ENCODE measurements at places on chromosomes 1 and 21. TPM values are rescaled to one million over a fixed set of nuclear protein-coding genes. Genes with fewer than 3 reads are reported as not detected.

DNA sequence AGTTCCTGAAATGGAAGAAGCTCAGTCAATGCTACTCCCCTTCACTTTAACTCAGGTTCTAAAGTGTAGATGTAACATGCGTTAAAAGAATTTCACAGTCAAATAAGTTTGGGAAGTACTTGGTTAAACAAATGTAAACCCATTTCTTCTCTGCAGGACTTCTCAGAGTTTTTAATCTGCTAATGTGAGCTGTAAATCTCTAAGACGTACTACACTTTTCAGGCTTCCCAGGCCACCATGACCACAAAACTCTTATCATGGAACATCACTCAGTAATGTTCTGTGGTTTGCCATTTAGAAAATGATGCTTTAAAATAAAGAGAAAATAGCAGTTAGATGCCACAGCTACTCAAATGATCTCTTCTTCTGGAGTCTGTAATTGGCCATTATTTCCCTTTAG is 104.3 kb downstream of the HHIPL2 start:
- DNase-seq: no peak

GRCh38 chr1:185040408-185040735 is 5.0 kb upstream of the RNF2 start:
- no peak for DNase-seq

DNA sequence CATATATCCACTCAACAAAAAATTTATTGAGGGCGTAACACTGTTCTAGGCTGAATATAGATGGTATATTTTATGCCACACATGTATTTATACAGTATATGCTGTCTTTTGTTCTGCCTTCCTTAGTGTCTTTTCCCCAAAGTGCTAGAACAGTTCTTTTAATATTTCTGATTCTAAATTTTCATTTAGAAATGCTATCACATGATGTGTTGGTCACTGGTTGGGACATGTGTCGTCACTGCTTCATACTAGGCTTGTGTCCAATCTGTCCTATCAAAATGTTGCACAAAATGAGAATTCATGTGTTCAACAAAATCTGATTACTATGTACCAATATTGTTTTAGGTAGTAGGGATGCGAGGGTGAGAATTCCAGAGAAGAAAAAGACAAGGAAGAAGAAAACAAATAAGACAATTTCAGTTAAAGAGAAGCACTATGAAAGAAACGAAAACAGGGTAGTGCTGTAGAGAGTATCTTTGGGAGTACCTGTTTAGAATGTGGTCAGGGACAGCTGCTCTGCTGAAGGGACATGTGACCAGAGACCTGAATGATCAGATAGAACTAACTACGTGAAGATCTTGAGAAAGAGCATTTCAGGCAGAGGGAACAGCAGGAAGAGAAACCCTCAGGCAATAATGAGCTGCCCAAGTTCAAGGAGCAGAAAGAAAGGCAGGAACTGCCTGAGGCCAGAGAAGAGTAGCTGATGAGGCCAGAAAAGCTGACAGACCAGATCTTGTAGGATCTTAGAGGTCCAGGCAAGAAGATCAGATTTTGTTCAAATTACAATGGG is 1.3 kb downstream of the KMO start:
- DNase-seq: no peak

The PATJ gene
- 115 TPM for total RNA-seq

DNA sequence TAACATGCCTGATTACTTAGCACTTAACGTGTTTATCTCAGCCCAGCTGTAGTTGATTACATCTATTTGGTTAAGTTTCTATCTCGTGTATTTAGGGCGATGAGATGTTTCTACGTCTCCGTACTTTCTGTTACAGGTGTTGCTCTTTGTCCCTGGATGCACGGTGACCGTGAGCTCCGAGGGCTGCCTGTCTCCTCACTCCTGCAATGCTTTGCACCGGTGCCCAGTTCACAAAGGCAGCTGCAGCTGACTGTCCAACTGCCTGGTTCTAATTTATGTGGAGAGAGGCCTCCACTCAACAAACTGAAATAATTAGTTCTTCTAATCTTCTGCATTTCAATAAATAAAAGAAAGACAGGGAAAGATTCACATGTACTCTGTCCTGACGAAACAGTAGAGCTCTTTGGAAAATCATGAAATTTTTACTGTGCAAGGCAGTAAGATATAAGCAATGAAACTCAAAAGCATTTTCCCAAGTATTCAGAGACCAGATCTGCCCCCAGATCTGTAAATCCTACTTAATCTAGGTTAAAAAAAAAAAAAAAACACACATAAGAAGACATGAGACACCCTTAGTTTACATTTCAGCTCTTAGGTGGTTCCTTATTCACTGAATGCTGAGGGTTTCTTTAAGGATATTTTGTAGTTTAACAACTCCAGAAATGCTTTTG is 108.2 kb downstream of the TGFBR3 start:
- DNase-seq: no peak

DNA sequence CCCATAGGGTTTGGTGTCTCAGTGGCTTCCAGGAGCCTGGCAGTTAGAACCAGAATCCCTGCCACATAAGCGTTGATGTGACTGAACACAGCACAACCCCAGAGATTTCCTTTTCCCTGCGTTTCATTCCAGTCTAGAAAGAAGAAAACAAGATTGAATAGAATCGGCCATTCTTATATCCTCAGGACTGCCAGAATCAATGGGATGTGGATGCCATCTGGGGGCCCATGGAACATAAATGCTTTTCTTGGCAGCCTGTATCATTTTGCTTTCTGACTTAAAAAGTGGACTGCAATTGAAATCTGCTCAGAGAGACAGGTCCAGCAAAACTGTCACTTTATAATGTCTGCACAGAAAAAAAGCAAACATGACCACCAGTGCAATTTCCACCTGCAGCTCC is 80.3 kb downstream of the DISC1 start:
- no peak for DNase-seq

DNA sequence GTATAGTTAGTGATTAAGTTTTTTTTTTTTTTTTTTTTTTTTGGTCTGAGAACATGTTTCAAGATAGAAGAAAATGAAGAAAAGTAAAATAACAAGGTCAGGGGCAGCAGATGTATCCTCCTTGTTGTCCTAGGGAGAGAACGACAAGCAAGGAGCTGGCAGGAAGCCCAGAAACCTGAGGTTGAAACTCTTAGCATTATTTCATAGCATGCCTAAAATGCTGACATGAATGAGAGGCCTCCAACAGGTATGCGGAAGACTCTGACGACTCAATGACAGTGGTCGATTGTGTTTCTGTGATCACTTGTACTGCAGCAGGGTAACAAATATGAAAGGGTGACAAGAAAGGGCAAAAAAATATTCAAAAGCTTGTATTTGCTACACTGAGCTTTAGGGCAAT is 415.9 kb downstream of the PLA2G4A start:
- DNase-seq: peak; percentile 19

DNA sequence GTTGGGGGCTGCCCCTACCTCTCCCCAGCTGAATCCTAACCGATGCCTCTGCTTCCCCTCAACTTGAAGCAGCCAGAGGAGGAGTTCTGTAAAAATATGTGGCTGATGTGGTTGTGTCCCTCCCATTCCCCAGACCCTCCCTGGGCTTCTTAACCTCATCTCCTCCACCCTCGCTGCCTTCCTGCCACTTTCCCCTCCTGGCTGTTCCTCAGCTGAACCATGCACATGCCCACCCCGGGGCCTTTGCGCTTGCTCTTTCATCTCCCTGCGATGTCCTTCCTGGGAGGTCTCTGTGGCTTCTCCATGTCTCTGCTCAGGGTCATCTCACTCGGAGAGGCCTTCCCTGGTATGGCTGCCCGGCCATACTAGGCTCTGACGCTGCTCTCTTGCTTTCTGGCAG is 8.9 kb downstream of the MIIP start:
- no peak for DNase-seq

- DNase-seq: no peak
Measured at GRCh38 chr1:68795956-68796355, 299.1 kb upstream of the DEPDC1 start.

DNA sequence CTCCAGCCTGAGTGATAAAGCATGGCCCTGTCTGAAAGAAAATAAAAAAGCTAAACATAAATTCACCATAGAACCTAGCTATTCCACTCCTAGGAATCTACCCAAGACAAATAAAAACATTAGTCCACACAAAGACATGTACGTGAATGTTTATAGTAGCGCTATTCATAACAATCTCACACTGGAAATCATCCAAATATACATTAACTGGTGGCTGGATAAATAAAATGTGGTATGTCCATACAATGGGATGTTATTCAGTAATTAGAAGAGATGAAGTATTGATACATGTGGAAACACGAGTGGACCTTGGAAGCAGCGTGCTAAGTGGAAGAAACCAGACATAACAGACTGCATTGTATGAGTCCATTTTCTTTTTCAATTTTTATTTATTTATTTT is 29.7 kb downstream of the RIPPLY3 start:
- no peak for DNase-seq

GRCh38 chr1:19974822-19975416 is 4.5 kb downstream of the PLA2G2A start:
- peak; percentile 73 for DNase-seq

DNA sequence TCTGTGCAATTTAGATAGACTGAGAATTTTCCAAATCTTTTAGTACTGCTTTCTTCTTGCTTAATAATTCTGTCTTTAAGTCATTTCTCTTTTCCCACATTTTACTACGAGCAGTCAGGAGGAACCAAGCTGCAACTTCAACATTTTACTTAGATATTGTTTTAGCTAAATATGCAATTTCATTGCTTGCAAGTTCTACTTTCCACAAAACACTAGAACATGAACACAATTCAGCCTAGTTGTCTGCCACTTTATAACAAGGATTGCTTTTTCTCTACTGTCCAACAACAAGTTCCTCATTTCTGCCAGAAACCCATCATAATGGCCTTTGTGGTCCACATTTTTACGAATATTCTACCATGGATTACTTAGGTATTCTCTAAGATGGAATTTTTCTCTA is 36.6 kb downstream of the SORT1 start:
- no peak for DNase-seq

DNA sequence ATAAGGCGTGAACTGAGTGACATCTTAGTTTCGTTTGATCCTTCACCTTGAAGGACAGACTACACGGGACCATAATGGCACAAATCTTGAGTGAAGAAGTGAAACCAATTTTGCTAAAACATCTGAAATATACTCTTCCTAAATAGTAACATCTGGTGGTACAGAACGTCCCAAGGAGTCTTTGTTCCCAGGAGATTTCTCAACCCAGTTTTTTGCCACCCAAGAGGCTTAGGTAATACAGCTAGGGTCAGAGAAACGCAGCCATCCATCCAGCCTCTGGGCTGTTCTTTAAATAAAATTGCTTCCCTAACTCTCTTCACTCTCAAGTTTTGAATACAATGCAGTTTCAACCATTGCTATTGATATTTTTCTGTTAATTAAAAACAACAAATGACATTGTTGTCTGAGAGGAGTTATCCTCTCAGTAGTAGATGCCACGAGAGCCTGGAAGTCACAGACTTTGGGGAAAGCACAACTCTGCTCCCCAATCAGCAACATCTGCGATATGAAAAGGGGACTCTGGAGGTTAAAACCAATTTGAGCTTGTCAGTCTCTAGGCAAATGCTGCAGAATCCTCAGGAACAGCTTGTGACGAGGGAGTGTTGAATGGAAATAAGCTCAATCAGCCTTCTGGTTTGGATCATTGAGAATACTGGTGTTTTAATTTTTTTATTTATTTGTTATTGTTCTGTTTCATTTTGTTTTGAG is 394.3 kb upstream of the ADGRL2 start:
- DNase-seq: peak; percentile 42

GRCh38 chr1:6233376-6233775 is 2.4 kb downstream of the ICMT start:
- DNase-seq: no peak

- no peak for DNase-seq
Measured at GRCh38 chr1:92764116-92764515, 20.8 kb downstream of the EVI5 start.

- no peak for DNase-seq
Measured at GRCh38 chr1:24142546-24143534, at the start of gene IL22RA1. IL22RA1 (minus strand) TSS chr1:24143140; CDS start chr1:24143082, 58 bp downstream.

The TEDDM1 gene
- total RNA-seq: not detected

DNA sequence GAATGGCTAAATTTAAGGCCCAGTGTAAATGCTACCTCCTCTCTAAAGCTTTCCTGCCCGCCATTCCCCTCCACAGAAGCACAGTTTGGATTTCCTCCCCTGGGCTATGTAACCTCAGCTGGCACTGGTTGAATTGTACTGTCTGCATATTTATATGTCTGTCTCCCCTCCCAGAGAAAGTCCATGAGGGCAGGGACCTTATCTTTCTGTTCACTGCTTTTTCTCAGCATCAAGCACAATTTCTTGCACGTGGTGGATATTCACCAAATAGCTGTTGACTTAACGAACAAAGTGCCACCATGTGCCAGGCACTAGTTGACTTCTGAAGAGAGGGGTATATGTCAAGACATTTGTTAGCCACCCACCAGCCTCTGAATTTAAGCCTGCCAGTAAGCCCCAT is 9.5 kb upstream of the PDIK1L start:
- DNase-seq: no peak

The RAB4A gene
- total RNA-seq: 32.3 TPM

The NPHS2 gene
- total RNA-seq: not detected

DNA sequence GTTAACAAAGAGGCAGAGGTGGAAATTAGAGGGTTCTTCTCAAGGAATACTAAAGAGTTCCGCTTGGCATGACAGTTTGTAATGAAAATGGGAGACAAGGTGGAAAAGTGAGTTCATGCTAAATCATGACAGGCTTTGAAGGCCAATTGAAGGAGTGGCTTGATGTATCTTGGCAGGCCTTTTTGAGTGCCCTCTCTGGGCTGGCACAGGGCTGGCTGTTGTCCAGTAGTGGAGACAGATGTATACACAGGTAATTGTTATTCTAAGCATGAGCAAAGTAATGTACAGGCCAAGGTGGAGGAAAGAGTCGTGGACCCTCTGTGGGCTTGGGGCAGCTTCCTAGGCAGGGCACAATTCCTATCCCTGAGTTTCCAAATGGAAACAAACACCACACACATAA is 196.7 kb upstream of the GALNT2 start:
- no peak for DNase-seq

- DNase-seq: no peak
Measured at GRCh38 chr1:30645807-30646206, 77.6 kb downstream of the MATN1 start.

- no peak for DNase-seq
Measured at GRCh38 chr1:108190686-108191416, 9.3 kb downstream of the SLC25A24 start.

DNA sequence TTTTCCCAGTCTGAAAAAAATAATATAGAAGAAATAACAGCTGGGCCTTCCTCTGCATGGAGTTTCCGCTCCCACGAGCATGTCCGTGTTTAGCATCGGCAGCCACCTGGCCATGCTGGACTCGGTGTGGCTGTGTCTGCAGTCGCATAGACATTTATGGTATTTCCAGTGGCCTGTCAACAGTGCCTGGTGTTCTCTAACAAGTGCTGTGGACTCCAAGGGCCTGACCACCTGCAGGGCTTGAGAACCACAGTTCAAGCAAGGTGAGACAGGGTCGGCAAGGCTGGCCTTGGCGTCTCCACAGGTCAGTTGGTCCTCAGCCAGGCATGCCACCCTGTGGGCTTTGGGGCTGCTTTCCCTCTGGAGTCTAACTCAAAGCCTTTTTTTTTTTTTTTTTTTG is 124.8 kb downstream of the PGBD5 start:
- no peak for DNase-seq

DNA sequence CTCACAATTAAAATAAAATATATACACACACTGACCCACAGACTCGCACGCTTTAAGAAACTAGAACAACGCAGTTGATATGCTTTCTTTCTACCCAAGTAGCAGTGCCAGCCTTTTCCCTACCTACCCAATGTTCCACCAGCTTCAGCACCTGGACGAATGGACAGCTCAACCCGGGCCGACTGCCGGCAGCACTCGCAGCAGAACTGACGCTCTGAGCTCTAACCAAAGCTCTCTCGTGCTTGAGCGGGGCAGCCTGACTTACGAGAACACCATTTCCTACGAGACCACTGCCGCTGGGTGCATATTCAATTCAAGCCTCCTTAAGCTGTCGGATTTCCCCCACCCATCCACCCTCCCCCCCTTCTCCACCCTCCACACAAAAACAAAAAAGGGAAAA is 127.4 kb upstream of the DPYD start:
- DNase-seq: peak; percentile 91

All from lung (tissue), 17 donors.